ENCODE measurements at places on chromosomes 12 and 14. TPM values are rescaled to one million over a fixed set of nuclear protein-coding genes. Genes with fewer than 3 reads are reported as not detected.

The DEGS2 gene
- not detected for total RNA-seq

DNA sequence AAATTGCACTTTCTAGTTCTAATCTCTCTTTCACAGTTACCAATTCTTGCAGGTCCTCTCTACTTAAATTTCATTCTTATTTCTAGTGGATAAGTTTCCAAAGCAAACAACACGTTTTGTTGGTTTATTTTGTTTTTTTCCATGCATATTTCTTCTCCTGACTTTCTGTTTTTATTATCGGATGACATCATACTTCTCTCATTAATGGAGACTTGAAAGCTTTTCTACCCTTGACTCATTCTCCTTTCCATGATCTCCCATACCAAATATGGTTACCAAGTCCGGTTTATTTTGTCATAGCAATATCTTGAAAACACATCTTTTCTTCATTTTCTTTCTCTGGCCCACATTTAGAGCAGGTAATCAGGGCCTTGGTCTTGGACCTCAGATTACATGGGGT is 796.5 kb downstream of the GALC start:
- DNase-seq: no peak

The CLBA1 gene
- 1.9 TPM for total RNA-seq

- no peak for DNase-seq
These were observed 64.9 kb upstream of the FZD10 start for GRCh38 chr12:130097342-130097741.

DNA sequence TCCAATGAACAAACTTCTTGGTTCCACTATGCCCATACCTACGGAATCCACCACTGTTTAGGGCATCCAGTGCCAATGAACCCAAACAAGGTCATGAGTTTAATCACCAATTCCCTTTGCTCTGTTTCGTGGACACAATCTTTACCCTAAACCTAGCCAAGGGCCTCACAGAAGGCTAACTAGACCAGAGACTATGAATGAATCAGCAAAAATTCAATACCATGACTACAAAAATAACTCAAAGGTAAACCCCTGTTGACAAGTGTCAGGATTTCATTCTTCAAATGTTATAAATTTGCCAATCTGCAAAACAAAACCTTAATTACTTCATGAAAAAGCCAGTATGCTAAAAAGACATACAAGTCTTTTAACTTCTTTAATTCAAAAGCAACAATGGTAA is 96.7 kb downstream of the CEP128 start:
- DNase-seq: no peak

GRCh38 chr12:9980126-9980525 is 8.9 kb downstream of the CLEC12A start:
- DNase-seq: no peak

DNA sequence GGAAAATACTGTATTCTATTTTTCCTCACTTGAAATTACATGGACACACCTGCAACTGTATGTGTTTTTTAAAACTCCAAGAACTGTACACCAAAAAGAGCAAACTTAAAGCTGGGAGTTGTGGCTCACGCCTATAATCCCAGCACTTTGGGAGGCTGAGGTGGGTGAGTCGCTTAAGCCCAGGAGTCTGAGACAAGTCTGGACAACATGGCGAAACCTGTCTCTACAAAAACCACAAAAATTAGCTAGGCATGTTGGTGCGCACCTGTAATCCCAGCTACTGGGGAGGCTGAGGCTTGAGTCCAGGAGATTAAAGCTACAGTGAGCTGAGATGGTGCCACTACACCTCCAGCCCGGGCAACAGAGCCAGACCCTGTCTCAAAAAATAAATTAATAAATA is 95.9 kb downstream of the SINHCAF start:
- no peak for DNase-seq

- peak; percentile 65 for DNase-seq
These were observed 17.7 kb upstream of the C14orf180 start for GRCh38 chr14:104561632-104562495.

DNA sequence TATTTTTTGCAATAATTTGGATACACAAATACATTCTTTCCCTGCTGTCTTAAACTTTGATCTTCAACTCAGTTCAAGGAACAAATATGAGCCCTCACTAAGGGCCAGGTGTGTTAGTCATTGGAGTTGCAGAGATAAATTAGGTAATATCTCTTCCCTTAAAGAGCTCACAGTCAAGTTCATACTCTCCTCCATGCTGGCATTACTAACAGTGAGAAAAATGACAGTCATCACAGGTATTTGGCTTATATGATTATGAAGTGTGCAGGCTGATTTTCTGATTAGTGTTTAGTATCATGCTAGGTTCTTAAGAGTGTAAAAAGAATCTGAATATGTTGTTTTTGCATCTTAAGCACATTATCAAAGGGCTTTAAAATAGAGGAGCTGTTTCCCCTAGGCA is 594.7 kb downstream of the CCER1 start:
- no peak for DNase-seq

- no peak for DNase-seq
These were observed 70.9 kb downstream of the DERA start for GRCh38 chr12:15982071-15982470.

GRCh38 chr14:55713486-55713885 is 133.5 kb downstream of the KTN1 start:
- no peak for DNase-seq

The TRHDE gene
- total RNA-seq: 1.3 TPM

DNA sequence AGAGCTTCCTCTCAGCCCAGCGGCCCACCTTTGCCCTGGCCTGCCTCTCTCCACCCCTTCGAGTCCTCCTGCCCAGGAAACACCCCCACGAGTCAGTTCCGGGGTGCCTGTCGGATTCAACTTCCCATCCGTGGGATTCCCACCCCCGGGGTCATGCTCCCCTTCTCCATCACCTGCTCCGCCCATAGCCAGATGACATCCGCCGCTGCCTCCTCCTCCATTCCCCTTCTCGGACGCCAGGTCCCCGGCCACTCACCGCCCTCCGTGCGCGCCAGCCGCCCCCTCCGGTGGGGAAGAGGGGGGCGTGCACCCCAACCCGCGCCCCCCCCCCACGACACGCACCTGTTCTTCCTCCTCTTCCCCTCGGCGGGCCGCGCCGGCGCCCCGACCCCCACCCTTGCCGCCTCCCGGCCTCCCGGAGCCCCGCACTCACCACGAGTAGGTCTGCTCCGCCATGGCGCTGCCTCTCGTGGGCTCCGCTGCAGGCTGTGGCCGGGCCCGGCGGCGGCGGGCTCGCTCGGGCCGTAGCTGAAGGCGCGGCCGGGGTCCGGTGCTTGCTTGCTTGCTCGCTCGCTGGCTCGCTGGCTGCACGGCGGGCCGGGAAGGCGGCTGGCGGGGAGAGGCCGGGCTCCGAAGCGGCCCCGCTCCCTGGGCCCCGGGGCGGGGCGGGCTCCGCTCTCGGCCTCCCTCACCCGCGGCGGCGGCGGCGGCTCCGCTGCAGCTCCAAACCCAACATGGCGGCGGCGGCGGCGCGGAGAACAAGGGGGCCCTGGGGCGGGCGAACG is 554 bp downstream of the SPPL3 start:
- DNase-seq: peak; percentile 78

The DCAF11 gene
- 84.7 TPM for total RNA-seq

The KRT4 gene
- total RNA-seq: not detected

DNA sequence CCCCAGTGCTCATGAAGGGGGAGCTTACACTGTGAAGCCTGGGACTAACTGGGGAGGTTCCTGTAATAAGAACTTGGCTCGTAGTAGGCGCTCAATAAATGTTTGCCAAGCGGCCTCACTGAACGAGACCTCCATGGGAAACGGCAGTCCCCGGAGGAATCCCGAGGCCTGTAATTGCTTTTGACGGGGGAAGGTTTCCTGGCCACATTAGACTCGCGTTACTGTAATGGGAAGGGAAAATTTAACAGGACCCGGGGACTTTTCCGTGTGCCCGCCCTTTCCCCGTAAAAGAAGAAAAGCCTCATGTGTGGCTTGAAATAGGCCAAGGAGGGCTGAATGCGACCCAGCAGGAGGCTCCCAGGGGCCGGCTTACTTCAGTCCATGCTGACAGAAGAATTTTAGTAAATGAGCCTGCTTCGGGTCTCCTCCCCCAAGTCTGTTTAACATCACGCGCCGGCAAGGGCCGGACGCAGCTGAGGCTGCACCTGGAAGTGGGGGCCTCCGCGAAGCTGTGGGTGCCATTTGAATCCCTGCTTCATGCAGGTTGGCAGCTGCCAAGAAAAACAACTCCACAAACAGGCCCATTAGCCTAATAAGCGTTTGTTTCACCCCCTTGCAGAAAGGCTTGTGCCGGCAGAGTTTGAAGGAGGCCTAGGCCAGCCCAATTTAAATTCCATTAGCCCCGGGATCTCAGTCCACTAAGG is 39.8 kb upstream of the PWP1 start:
- no peak for DNase-seq

GRCh38 chr12:46154221-46154985 is 114.4 kb downstream of the SLC38A1 start:
- DNase-seq: no peak

- DNase-seq: no peak
These were observed 67.2 kb downstream of the KDM2B start for GRCh38 chr12:121513464-121514183.

GRCh38 chr12:68001486-68002466 is 12.5 kb downstream of the IFNG-AS1 start:
- no peak for DNase-seq

The KRT73 gene
- total RNA-seq: not detected

The REP15 gene
- 8.2 TPM for total RNA-seq

- DNase-seq: no peak
These were observed 150.6 kb downstream of the ADCK1 start for GRCh38 chr14:77950371-77951063.

GRCh38 chr12:54984658-54985376 is at the start of gene TESPA1:
TSS of gene TESPA1 (minus strand) at chr12:54984762. CDS start at chr12:54974562, 10,200 bp downstream.
- peak; percentile 84 for DNase-seq

All from Right ventricle myocardium inferior (tissue), 1 donor.